ENCODE measurements at places on chromosomes 13 and 19.

DNA sequence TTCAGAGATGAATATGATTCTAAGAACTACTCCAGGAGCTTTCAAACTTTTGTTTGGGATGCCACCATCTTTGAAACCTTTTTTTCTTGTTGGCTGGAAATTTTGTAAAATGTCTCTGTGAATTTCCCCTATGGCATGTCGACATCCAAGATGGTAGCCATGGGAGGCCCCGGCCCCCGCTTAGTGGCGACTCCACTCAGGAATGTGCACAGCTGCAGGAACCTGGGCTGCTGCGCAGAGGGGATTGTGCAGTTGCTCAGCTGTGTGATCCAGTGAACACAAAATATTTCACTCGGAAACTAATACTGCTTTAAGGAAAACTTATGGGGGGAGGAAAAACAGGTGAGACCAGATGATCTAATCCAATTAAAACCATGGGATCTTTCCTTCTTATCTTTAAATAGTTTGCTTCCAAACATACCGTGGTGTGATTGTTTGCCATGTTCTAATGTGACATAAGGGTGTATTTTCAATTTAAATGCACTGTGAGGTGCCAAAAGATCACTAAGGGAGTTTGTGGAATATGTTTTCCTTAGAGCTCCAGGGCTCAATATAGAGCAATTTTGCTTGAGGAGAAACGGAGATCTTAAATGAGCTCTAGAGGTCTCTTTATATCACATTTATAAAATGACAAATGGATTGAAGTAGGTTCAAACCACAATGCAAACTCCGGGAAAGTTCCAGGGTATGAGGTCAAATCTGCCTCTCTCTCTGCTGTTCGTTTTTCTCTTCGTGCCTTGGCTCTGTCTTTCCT is 497.7 kb downstream of the FGF9 start:
- DNase-seq = no peak
- no peak overlapping the region for H3K4me3 ChIP-seq
- peaks cover 10% of the 10 kb centered on the region for H3K4me1 ChIP-seq
- no peaks in the 10 kb centered on the region for H3K36me3 ChIP-seq
- H3K27me3 ChIP-seq = no peaks in the 10 kb centered on the region

- H3K27me3 ChIP-seq = peaks cover 17% of the 10 kb centered on the region
- H3K27ac ChIP-seq = no peak overlapping the region
- H3K36me3 ChIP-seq = no peaks in the 10 kb centered on the region
Measured at GRCh38 chr19:31253526-31254179, 95.6 kb downstream of the TSHZ3 start.

DNA sequence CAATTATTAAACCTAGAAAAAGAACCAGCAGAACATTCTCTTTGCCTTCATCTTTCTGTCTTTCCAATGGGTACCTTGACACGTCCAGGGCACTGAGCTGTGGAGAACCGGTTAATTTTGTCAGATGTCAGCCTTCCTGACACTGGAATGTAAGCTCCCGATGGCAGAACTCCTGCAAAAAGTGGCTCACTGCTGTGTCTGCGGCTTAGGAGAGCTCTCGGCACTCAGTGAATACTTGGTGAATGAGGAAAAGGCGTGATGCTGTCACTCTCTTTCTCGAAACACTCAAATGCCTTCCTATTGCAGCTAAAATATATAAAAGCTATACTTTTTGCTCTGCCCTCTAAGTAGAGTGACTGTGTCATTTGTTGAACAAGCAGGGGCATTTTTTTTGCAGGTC is 17.6 kb downstream of the CEBPA start:
- H3K4me1 ChIP-seq = peaks cover 7% of the 10 kb centered on the region
- no peak for DNase-seq
- no peak overlapping the region for H3K27ac ChIP-seq
- no peak overlapping the region for H3K4me3 ChIP-seq
- H3K36me3 ChIP-seq = no peaks in the 10 kb centered on the region

DNA sequence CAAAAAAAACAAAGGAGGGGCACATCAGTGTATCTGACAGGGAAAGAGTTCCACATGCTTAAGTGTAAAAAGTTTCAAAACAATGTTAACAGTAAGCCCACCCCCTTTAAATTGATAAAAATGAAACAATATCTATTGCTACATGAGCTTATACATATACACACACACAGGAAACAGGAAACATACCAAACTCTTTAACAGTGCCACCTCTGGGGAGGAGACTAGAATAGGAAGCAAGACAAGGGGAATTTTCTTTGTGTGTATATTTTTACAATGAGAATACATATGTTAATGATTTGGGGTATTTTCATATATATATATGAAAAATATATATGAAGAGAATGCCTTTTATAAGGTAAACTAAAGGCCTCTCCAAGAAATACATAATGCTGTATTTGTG is 44.7 kb downstream of the TPT1 start:
- no peaks in the 10 kb centered on the region for H3K27me3 ChIP-seq
- H3K4me1 ChIP-seq = peaks cover 31% of the 10 kb centered on the region
- no peaks in the 10 kb centered on the region for H3K36me3 ChIP-seq
- DNase-seq = no peak

DNA sequence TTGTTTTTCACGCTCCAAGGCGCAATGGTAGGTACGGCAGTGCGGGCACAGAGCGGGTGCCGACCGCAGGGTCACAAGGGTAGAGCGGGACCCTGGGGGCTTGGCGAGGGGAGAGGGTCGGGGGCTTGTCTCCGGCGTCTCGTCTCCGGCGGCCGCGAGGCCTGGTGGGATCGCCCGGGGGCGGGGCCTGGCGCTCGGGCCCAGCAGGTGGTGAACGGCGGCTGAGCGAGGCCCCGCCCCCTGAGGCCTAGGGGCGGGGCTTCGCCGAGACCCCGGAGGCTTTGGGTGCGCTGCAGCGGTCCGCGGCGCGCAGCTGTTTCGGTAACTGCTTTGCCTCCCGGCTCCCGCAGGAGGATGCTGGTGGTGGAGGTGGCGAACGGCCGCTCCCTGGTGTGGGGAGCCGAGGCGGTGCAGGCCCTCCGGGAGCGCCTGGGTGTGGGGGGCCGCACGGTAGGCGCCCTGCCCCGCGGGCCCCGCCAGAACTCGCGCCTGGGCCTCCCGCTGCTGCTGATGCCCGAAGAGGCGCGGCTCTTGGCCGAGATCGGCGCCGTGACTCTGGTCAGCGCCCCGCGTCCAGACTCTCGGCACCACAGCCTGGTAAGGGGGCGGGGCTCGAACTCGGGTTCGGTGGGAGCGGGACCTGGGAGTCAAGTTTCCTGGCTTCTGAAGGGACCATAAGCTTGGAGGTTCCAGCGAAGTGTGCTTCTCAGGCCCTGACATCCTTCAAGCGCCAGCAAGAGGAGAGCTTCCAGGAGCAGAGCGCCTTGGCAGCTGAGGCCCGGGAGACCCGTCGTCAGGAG is at the start of gene TSEN34:
Gene TSEN34 (plus strand): TSS at position 298 of the 800 bp plus-strand sequence. CDS start 57 bp downstream, at position 355.
- no peaks in the 10 kb centered on the region for H3K27me3 ChIP-seq
- peak; percentile 81 for DNase-seq
- peak within 1 kb of the TSS; percentile 99 for H3K4me3 ChIP-seq
- H3K27ac ChIP-seq = peak within 1 kb of the TSS; percentile 99
- peaks cover 26% of the 10 kb centered on the region for H3K4me1 ChIP-seq
- no peaks in the 10 kb centered on the region for H3K36me3 ChIP-seq

- H3K36me3 ChIP-seq = no peaks in the 10 kb centered on the region
- no peak for DNase-seq
- no peak overlapping the region for H3K27ac ChIP-seq
- no peaks in the 10 kb centered on the region for H3K27me3 ChIP-seq
- no peaks in the 10 kb centered on the region for H3K4me1 ChIP-seq
Measured at GRCh38 chr13:111865826-111866225, 201.1 kb upstream of the SOX1 start.

GRCh38 chr19:47082493-47082892 is 31.1 kb downstream of the ZC3H4 start:
- no peaks in the 10 kb centered on the region for H3K36me3 ChIP-seq
- no peak for DNase-seq
- no peak overlapping the region for H3K27ac ChIP-seq
- no peaks in the 10 kb centered on the region for H3K27me3 ChIP-seq
- H3K4me1 ChIP-seq = peaks cover 2% of the 10 kb centered on the region

GRCh38 chr19:4057931-4058692 is 8.6 kb downstream of the ZBTB7A start:
- peaks cover 24% of the 10 kb centered on the region for H3K4me1 ChIP-seq
- DNase-seq = no peak
- peak overlapping the region; percentile 59 for H3K27ac ChIP-seq
- no peaks in the 10 kb centered on the region for H3K27me3 ChIP-seq
- H3K4me3 ChIP-seq = peak overlapping the region; percentile 45

- peaks cover 36% of the 10 kb centered on the region for H3K4me1 ChIP-seq
- H3K4me3 ChIP-seq = peak overlapping the region; percentile 98
- peak; percentile 51 for DNase-seq
- peaks cover 12% of the 10 kb centered on the region for H3K36me3 ChIP-seq
Measured at GRCh38 chr19:40797963-40798682, 868 bp upstream of the EGLN2 start.

DNA sequence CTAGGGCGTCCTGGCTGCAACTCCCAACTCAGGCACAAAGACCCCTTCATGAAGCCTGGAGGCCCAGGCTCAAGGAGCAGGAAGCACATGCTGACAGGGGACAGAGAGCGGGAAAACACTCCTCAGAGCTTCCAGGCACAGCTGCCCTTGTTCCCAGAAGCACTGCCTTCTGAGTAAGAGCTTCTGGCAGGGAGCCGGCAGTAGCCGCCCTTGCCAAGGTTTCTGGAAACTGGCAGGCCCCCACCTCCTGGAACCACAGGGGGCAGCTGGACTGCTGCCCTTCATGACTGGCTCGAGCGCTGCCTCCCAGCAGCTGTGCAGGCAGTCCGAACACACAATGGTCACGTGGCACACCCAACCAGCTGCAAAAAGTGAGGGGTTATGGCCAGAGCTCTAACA is 33.6 kb upstream of the EPHX3 start:
- peaks cover 28% of the 10 kb centered on the region for H3K4me1 ChIP-seq
- no peak overlapping the region for H3K4me3 ChIP-seq
- H3K27me3 ChIP-seq = no peaks in the 10 kb centered on the region
- H3K36me3 ChIP-seq = peaks cover 7% of the 10 kb centered on the region
- no peak overlapping the region for H3K27ac ChIP-seq

DNA sequence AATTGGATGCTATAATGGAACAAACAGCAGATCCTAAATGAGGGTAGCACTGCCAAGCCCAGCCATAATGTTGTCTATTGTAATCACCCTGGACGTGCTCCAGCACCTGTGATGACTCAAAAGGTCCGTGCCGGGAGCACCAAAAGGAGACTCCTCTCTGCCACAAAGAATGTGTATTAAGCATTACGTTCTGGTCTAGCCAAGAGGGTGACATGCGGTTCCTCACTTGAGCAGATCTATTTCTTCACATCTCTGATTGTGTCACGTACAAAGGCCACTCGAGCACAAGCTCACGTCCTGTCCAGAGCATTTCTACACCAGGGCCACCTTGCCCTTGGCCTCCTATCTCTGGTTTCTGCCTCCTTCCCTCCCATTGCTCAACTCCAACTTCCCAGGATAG is 219.9 kb upstream of the IRS2 start:
- H3K4me3 ChIP-seq = no peak overlapping the region
- H3K27me3 ChIP-seq = peaks cover 27% of the 10 kb centered on the region
- no peak overlapping the region for H3K27ac ChIP-seq
- no peak for DNase-seq
- no peaks in the 10 kb centered on the region for H3K4me1 ChIP-seq

DNA sequence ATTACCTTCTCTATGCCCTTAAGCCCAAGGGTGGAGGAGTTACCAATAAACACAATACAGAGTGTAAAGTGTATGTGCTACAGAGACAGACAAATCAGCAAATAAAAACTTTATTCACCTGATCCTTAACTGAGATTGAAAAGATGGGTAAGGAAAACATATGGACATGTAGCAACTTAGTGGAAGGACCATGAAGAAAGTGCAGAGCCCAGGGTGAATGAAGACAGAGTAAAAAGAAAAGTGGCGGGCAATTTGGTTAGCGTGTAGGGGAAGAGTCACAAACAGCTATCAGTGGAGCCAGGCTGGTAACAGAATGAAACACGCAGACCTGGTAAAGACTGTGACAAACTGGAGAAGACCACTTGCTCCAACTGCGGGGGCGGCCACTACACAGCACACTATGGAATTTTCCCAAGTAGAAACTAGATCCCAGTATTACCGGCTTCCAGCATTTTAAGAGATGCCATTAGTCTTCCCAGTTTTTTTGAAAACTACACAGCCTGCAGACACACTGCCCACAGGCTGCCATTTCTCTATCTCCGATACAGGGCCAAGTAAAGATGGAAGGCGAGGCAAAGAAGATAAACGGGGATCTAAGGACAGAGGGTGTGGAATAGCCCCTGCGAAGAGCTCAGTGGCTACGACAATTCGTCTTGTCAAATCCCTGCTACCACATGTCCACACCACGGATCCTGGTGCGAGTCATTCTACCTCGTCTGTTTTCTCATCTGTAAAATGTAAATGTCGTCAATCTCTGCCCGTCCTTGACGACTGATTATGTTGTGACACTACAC is 1.2 kb downstream of the UQCRFS1 start:
- H3K27ac ChIP-seq = peak overlapping the region; percentile 91
- peaks cover 31% of the 10 kb centered on the region for H3K4me1 ChIP-seq
- no peak for DNase-seq
- H3K27me3 ChIP-seq = peaks cover 9% of the 10 kb centered on the region

DNA sequence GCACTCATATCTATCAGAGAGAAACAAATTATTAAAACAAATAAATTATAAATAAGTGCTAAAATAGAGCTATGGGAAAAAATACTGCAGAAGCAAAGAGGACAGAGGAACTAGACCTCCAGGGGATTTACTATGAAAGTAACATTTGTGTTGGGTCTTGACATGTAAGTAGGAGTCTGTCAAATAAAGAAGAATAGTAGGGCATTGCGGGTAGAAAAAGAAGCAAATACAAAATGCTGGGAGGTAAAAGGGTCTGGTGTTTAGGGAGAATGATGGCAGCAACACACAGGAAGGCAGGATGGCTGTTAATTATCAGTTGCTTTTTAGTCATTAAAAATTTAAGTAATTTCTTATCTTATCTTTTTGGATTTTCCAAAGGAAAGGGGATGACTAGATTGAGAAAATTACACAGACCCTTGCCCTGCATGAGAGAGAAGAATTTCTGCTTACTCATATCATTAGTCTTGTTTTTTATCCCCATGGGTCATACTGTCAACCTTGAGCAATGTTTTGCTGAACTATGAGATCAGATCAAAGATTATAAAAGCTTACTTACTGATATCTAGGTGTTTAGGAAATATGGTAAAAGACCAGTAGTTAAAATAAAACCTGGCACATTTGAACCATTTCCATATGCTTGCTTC is 472.7 kb downstream of the DIAPH3 start:
- peaks cover 3% of the 10 kb centered on the region for H3K36me3 ChIP-seq
- H3K4me3 ChIP-seq = no peak overlapping the region
- no peak for DNase-seq
- no peak overlapping the region for H3K27ac ChIP-seq
